ENCODE measurements at places on chromosomes 5 and 9.

- no peak for DNase-seq
Observed at GRCh38 chr5:117246424-117246823, 671.8 kb upstream of the SEMA6A start.

- no peak for DNase-seq
Observed at GRCh38 chr5:149774906-149775305, 44.8 kb downstream of the PPARGC1B start.

- DNase-seq = no peak
Observed at GRCh38 chr9:108439947-108440346, 415.8 kb downstream of the ACTL7B start.

- DNase-seq = no peak
Observed at GRCh38 chr5:140224658-140225057, 49.7 kb downstream of the CYSTM1 start.

- DNase-seq = no peak
Observed at GRCh38 chr5:165620394-165620793, 2115.0 kb downstream of the MAT2B start.

DNA sequence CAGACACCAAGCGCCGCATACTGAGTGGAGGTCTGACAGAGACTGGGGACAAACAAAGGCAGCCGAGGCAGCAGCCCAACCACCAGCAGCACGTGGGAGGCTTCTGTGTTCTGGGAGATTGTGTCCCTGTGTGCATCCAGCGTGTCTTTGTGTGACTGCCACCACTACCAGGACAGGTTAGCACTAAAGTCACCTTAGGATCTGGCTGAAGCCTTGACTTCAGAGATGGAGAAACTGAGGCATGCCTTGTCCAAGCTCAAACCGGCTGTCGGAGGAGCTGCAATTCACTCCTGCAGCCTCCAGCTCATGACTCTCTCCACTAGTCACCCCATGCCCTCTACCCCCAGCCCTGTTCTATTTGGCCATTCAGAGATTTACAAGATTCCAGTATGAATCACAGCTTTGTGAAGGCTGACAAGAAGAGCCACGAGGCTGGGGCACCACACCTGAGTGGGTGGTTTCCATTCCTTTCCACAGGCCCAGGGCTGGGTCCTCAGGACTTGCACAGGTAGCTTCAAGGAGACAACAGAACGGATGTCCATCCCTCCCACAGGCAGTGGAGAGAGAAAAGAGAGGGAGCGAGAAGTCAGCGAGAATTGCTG, 69.3 kb downstream of the SHB start:
- no peak for DNase-seq

DNA sequence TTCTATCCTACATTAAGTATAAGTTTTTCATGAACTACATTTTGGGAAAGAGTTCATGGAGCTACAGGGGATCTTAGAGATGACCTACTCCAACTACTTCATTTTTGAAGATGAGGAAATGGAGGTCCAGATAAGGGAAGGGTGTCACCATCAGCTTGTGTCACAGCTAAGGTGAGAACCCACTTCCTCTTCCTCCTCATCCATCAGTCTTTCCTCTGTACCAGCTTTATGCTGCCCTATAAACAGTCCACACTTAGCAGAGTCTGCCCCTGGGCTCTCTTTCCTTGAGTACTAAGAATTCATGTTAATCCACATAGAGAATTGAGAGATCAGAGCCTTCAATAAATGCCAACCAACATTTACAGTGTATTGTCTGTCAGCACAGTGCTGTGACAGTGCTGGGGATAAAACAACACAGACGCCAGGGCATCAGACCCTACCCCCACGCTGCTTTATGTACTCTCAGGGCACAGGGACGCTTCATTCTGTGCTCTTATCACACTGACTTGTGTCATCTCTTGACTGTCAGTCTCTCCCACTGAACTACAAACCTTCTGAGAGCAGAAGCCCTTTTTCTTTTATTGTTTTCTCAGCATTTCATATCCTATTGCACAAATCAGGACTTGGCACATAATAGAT, 22.1 kb downstream of the ADRB2 start:
- DNase-seq = no peak

- DNase-seq = peak; percentile 48
Observed at GRCh38 chr9:32571969-32572899, 725 bp downstream of the NDUFB6 start.

- no peak for DNase-seq
Observed at GRCh38 chr5:104539618-104540350, 977.2 kb upstream of the NUDT12 start.

GRCh38 chr9:98807814-98808195, 335 bp downstream of the GALNT12 start:
- DNase-seq = no peak

DNA sequence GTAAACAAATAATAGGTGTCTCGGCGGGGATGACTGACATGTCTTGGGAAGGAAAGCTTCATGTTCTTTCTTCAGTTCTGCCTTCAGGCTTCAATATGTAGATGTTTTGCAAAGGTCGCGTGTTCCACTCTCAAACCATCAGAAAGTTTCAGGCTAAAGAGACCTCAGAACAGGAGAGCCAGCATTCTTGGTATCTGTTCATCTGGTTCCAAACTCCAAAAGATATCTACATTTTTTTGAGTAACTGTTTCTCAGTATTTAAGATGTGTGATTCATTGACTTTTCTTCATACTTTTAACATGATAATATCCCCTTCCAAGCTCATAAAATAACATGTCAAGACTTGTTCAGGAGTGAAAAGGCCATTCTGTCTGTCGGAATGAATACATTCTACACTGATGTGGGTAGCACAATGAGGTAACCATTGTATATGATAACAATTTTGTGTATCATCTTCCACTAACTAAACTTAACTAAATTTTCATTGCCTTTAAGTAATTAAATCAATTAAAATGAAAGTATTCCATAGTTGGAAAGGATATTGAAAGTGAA, 183.6 kb downstream of the CFAP90 start:
- DNase-seq = no peak

GRCh38 chr5:15391704-15392397, 108.1 kb upstream of the FBXL7 start:
- DNase-seq = no peak

DNA sequence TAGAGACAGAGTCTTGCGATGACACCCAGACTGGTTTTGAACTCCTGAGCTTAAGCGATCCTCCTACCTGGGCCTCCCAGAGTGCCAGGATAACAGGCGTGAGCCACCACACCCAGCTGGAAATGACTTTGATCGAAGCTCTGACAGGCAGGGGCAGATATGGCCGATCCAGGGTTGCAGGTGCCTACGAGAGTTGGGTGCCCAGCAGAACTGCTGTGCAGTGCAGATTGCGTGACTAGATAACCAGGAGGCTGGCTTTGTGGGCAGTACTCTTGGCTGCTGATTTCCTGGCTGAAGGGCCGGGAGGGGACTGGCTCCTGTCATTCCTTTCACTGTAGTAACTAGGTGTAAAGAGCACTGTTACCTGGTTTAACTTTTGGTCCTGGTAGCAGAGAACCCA, 11.8 kb downstream of the TBC1D13 start:
- DNase-seq = no peak

GRCh38 chr5:53367727-53368126, 112.7 kb upstream of the FST start:
- no peak for DNase-seq

- no peak for DNase-seq
Observed at GRCh38 chr9:136722969-136723356, 10.6 kb downstream of the DIPK1B start.

DNA sequence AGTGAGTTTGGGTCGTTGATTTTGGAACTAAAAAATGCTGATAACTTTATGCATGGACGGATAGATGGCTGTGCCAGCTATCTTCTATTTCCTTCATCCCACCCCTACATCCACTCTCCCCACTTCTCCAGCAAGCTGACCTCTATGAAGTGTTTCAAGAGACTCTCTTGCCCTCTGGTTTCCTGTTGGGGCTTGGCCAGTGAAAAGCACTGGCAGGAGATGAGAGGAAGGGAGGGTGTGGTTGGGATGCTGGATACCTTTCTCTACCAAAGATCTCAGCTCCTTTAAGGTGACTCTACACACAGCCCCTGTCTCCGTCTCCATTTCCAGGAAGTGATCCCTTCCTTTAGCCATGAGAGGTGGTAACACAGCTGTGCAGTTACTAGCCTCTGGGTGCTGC, 30.0 kb upstream of the JMY start:
- no peak for DNase-seq

- DNase-seq = peak; percentile 7
Observed at GRCh38 chr9:73869264-73869663, 627.9 kb upstream of the RORB start.

DNA sequence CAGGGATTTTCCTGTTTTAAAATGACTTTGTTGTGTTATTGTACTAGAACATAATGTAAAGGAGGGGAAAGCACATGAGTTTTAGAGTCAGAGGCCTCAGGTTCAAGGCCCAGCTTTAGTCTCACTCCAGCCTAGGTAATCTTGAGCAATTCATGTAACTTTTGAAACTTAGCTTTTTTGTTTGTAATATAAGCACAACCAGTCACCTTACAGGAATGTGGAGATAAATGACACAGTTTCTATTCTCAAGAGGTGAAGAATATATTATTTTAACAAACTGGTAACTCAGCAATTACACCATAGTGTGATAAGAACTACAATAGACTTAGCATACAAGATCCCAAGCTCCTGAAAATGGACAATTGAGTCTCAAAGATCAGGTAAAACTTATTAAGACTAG, 51.2 kb downstream of the ADAMTS19 start:
- DNase-seq = no peak

GRCh38 chr5:150305557-150305956, 2.9 kb upstream of the ARSI start:
- DNase-seq = no peak

DNA sequence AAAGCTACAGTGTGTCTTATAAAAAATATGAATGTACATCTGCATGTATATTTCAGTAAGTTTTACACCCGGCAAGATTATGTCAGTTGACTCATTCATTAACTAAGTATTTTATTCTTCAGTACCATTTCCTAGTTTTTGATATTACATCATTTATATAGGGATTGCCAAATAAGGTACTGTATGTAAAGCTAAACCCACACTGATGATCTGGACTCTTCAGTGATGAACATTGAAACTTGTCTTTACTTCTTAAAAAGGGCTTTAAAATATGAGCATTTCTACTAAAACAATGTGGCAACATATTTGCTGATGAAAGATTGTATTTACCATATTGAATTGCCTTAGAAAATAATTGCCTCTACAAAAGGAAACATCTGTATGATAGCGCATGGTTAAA, 151.8 kb upstream of the TLX3 start:
- DNase-seq = no peak

DNA sequence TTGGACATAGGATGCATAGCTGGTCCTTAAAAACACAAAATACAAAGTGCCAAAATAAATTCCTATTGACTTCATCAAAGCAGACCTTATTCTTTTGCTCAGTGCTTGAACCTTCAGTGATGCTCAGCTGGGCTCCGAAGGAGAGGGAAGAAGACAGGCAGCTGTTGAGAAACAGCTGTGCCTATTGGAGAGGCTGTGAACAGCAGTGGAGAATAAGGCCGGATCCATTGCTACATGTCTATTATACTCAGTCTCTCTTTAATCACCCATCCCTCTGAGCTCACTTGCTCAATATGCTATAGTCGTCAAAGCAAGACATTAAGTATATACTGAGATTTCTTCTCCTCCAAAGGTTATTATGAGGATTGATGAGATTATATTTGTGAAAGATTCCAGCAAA, 174.4 kb downstream of the CHSY3 start:
- no peak for DNase-seq

GRCh38 chr5:32450952-32451351, 6.4 kb upstream of the ZFR start:
- DNase-seq = no peak

DNA sequence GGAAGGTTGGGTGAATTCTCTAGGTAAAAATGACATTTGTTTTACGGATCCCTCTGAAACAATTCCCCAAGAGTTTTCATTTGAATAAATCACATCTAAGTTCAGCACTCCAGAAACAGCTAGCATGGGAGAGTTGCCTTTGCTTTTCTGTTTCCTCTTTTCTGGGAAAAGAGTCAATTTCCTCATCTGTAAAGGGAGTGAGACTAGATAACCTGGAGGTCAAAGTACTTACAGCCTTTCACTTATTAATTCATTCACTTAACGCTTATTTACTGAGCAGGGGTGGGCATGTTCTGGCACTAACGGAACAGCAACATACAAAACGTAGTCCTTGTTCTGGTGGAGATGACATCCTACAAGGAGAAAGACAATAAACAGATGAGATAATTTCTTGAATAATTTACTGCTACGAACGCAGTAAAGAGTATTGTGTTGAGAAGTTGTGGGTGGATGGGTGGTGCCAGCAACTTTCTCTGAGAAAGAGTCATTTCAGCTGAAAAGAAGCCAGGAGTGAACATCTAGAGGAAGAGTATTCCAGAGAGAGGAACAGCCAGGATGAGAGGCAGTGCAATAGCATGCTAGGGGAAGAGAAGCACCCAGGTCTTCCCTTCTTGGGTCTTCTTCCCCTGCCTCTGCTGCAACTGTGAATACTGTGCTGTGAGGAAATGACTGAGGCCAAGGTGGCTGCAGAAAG, 335.6 kb downstream of the ZSWIM6 start:
- no peak for DNase-seq

DNA sequence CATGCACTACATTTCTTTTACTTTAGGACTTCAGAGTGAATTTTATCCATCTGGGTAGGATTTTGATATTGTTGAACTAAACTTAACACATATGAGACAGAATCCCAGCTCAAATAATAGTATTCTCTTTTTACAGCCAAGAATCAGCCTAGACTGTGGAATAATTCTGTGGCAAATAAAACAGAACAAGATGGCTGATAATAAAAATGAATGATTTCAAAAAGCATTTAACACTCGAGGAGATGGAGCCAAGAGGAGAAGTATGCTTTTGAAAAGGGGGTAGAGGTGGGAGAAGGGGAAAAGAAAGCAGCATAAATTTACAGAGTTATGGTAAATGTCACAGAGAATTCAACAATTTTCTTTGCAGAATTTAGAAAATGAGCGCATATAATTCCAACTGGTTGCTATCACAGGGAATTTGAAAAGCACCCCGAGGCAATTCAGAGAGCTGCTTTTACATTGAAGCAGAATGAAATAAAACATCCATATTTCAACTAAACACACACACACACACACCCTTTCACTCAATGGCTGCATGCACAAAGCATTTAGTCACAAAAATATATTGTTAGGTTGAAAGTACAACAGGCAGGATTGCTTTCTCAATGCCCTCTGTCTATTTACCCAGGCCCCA, 60.2 kb upstream of the DMAC1 start:
- DNase-seq = no peak

- no peak for DNase-seq
Observed at GRCh38 chr5:153504726-153505125, 14.3 kb downstream of the GRIA1 start.

DNA sequence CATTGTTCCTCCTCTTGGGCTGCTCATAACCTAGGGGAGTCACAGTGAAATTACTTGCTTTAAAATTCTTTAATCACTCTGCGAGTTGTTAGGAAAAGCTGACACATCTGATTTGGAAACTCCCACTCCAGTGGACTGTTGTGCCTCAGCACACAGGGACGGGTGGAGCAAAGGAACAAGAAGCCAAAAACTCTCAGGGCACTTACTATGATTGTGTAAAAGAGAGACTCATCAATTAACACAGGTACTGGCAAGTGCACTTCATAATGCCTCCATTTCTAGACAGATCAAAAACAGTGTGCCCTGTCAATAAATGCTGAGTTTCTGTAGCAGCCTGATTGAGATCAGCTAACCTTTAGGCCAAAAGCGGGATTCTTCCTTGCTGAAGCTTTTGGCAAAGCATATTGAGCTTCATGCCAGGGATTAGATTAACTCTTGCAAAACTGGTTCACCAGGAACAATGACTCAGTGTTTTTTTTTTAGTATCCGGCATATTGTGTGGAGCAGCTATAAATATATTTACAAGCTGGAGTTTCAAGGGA, 55.9 kb downstream of the TMC1 start:
- no peak for DNase-seq

GRCh38 chr5:172264815-172265395, 18.7 kb downstream of the UBTD2 start:
- DNase-seq = no peak
